Stimulated activated CD8-positive, alpha-beta memory T cell treated with anti-CD3 and anti-CD28 coated beads, Interleukin-4, amount 100 ng/mL, for 1 hour (primary cell): ENCODE measurements at places on chromosomes 16 and 17.

- DNase-seq = no peak
Observed at GRCh38 chr16:50038756-50039529, 13.9 kb downstream of the CNEP1R1 start.

GRCh38 chr17:18962494-18962815 lies 10.5 kb downstream of the SLC5A10 start:
- no peak for DNase-seq

DNA sequence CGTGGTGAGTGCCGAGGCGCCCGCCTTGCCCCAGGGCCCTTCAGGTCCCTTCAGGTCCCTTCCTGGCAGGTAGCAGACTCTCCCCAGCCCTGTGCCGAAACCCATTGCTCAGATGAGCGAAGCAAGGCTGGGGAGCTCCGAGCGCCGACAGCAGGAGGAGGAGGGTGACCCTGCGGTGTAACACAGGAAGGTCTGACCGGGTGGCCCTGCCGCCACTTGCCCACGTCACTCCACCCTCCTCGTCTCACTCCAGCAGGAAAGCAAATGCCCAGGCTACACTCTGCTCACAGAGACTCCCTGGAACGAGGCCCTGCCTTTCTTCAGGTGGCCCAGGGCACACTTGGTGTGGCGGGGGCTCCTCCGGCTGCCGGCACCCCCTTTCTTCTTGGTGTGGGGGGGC lies 57.2 kb downstream of the ACTG1 start:
- peak; percentile 3 for DNase-seq

- DNase-seq = no peak
Observed at GRCh38 chr17:51496378-51496777, 236.0 kb downstream of the UTP18 start.

DNA sequence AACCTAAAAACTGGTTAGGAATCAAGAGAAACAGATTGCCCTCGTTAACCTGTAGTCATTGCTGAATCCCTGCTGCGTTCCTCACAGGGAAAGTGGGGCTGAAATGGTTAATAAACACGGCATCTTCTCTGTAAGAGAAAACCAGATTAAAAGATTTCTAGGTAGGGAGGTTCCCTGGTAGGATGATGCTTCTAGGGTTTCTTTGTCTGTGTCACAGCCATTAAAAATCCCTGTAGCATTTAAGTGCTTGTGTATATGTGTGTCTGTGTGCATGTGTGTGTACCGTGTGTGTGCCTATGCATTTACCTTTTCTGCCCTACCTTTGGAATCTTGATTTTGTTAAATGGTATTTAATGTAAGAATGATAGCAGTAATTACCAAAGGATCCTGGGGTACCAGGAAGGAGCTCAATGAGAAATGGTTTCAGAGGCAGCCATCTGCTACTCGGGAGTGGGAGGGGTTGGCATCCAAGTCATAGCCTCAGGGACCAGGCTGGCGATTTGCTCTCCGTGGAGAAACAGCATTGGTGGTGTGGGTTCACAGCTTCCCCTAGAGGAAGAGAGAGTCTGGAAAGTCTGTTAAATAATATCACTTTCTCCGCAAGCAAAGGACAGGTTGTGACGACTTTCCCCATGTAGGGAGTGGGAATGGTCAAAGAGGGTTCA lies 177.1 kb downstream of the HS3ST4 start:
- DNase-seq = no peak

DNA sequence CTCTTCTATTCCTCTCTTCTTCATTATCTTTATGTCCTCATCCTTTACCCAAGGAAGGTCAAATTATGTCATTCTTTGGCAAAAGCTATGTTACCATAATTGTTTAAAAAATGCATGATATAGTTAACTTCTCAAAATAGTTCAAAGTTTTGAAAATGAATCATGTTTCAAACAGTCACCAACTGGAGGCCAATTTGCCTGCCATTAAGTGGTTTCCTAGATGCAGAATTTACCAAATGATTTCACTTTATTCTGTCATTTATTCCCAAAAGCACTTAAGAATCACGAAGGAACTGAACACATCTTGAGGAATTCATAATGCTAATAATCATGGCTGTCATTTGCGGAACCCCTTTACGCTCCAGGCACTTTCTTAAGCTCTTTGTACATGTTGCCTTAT lies 190.9 kb upstream of the CDH11 start:
- DNase-seq = no peak
